ENCODE measurements at places on chromosomes 12 and 14.

- DNase-seq = no peak
Observed at GRCh38 chr12:38771871-38772270, 133.5 kb downstream of the CPNE8 start.

- DNase-seq = no peak
Observed at GRCh38 chr14:79693935-79694334, 517.4 kb downstream of the DIO2 start.

- DNase-seq = no peak
Observed at GRCh38 chr12:56520048-56520447, 1.6 kb upstream of the RBMS2 start.

DNA sequence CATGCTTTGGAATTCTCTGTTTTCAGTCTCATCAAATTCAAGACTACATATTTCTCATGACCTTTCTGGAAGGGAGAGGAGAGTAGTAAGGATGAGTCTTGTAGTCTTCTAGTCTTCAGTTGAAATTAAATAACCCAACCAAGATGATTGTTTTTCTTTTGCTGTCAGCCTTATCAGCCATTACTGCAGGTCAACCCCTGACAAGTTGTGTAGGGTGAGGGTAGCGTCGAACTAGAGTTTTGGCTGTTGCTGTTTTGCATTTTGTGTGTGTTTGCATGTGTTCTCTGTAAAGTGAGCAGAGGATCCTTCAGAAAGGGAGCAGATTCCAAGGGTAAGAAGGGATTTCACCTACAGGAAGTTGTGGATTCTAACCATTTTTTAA, 28.4 kb downstream of the DIP2B start:
- DNase-seq = no peak

DNA sequence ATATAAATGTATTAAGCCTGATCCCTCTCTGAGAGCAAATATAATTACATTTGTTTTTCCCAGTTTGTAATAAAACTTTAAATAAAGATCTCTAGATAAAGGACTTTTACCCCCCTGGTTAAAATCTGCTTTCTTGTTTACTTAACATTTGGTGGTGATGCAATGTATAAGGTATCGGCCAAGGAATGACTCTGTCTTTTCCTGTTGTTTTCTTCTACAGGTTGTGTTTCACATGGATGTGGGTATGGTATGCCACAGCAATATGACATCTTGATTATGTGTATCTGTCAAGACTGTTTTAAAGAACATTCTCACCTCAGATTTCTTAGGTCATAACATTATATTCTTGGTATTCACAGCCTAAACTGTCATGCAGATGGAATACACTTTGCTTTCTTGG, 210.6 kb upstream of the NOVA1 start:
- DNase-seq = no peak
